Frontal cortex (tissue), 4 donors: ENCODE measurements at places on chromosomes 2 and 18. TPM values are rescaled to one million over a fixed set of nuclear protein-coding genes. Genes with fewer than 3 reads are reported as not detected.

EXOC6B gene
- 232 TPM for total RNA-seq

AKAIN1 gene
- total RNA-seq: 4.5 TPM

IL1RL2 gene
- 0.82 TPM for total RNA-seq

ZSCAN30 gene
- 15.5 TPM for total RNA-seq

ELOA2 gene
- not detected for total RNA-seq

TUBA3E gene
- total RNA-seq: not detected

NYAP2 gene
- 14.3 TPM for total RNA-seq

SPP2 gene
- total RNA-seq: not detected

REG3A gene
- total RNA-seq: not detected

ASIC4 gene
- total RNA-seq: 2.9 TPM

DNAH6 gene
- 4.9 TPM for total RNA-seq

NDC80 gene
- total RNA-seq: 4.5 TPM

NIFK gene
- total RNA-seq: 53.8 TPM

ANKRD29 gene
- total RNA-seq: 2.4 TPM

TTR gene
- 0.82 TPM for total RNA-seq

SLC30A3 gene
- total RNA-seq: 0.82 TPM

PHOSPHO2 gene
- 11.8 TPM for total RNA-seq

ADGRF3 gene
- total RNA-seq: under 0.01 TPM

CACNB4 gene
- 42.4 TPM for total RNA-seq

SAG gene
- 0.82 TPM for total RNA-seq

PROC gene
- total RNA-seq: not detected

C2orf78 gene
- total RNA-seq: not detected

ZNF513 gene
- 12.6 TPM for total RNA-seq

TUBB8B gene
- total RNA-seq: not detected

IL36RN gene
- total RNA-seq: not detected

TMEM185B gene
- total RNA-seq: 15.1 TPM
